ENCODE measurements at places on chromosomes 3 and 15.

DNA sequence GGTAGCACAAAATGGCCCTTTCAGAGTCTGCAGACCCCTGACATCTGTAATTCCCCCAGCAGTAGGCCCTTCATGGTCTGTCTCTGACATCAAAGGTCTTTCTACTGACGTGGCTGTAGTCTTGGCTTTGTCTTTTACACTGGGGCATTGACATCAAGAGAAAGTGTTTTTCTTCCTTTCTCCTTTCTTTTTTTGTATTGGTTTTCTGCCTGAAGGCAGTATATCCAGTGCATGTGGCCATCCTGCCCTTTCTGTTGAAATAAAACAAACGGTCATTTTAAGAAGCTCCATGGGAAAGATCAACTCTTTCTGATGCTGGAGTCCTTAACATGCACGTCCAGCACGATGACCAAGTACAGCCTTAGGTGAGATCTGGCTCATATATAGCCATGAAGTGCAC, 106.8 kb upstream of the SAMMSON start:
- DNase-seq = no peak

- no peak for DNase-seq
Measured at GRCh38 chr3:129182390-129183185, 1.1 kb downstream of the CNBP start.

- no peak for DNase-seq
Measured at GRCh38 chr3:197286678-197287077, 11.7 kb downstream of the DLG1 start.

DNA sequence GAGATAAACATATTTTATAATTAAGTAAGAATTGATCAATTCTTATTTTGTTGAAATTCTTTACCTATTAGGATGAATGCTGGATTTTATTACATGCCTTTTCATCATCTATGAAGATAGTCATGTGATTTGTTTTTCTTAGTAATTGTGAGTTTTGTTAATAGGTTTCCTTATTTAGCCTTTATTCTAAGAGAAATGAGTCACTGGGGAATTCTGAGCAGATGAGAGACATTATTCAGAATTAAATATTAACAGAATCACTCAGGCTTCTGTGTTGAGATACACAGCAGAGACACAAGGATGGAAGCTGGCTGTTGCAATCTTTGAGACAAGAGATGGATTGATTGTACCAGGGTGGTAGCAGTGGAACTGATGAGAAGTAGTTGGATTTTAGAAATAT, 7.4 kb upstream of the ANO10 start:
- no peak for DNase-seq

- DNase-seq = no peak
Measured at GRCh38 chr3:39140341-39140971, 12.9 kb downstream of the CSRNP1 start.

- DNase-seq = no peak
Measured at GRCh38 chr3:32469151-32469874, 33.3 kb downstream of the CMTM6 start.

GRCh38 chr15:69807721-69808120, 290.0 kb downstream of the TLE3 start:
- DNase-seq = no peak

DNA sequence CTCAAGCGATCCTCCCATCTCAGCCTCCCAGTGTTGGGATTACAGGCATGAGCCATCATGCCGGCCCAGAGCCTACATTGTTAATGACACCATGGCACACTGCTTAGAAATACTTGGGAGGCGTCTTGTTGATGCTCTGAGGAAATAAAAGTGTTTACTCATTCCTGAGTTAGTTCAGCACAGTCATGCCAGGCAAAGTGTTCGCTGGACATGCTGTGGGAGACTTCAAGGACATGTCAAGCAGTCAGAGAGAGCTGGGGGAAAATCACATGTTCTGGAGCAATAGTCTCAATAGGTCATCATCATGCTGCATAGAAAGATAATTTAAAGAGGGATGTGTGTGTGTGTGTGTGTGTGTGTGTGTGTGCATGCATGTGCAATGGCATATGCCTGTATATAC, 37.5 kb downstream of the TTC23 start:
- DNase-seq = no peak

- no peak for DNase-seq
Measured at GRCh38 chr3:127180859-127181258, 12.1 kb upstream of the PRR23E start.

DNA sequence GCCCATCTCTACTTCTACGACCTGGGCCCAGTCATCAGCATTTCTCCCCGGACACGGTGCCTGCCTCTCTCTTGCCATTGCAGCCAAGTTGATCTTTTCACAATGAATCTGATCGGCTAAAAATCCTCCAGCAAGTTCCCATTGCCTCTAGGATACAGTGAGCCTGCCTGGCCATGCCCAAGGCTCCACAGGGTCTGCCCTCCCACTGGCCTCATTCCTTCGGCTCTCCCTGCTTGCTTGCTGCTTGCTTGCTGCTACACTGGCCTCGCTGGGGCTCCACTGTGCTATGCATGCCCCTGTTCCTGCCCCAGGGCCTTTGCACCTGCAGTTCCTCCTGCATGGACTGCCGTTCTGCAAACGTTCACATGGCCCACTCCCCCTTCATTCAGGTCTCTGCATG, 2.0 kb downstream of the ABTB1 start:
- DNase-seq = no peak

DNA sequence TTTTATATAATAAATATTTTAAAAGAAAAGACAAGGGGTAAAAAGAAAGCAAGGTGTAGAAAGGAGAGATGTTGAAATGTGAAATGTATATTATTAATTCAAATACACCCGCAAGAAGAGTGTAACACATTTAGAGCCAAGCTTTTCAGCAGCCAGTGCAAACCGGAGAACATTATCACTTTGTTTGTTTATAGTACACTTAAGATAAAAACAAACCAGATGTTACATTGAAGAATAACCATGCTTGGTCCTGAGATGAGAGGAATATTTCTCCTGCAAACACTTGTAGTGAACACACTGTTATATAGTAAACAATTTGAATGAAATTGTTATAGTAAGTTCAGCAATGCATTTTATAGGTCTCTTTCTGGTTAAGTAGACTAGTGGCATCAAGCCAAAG, 1441.5 kb downstream of the OTOL1 start:
- DNase-seq = no peak

DNA sequence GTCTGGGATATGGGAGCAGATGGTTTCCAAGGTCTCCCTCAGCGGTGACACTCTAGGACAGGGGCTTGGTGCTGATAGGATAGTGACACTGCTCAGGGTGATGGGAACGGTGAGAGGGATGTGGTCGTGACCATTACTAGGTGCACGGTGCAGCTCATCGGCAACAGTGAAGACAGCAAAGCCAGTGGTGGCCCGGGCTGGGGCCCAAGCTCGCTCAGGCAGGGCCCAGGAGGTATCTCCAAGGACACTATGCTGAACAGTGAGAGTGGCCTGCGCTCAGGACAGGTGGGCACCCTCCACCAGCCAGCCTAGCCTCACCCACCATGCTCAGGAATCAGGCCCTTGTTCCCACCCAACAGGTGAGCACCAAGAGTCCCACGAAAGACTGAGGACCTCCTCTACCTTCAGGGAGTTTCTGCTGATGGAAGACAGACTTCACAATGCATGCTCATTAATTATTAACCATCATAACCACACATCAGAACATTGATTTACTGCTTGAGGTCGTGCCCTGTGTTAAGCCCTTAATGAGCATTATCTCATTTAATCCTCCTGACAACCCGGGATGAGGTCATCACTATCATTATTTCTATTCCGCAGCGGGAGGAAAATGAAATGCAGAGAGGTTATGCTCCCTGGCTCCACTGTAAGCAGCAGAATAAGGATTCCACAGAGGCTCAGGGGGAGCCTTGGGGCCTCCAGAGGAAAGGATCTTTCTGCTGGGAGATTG, 269.4 kb downstream of the UACA start:
- DNase-seq = no peak

DNA sequence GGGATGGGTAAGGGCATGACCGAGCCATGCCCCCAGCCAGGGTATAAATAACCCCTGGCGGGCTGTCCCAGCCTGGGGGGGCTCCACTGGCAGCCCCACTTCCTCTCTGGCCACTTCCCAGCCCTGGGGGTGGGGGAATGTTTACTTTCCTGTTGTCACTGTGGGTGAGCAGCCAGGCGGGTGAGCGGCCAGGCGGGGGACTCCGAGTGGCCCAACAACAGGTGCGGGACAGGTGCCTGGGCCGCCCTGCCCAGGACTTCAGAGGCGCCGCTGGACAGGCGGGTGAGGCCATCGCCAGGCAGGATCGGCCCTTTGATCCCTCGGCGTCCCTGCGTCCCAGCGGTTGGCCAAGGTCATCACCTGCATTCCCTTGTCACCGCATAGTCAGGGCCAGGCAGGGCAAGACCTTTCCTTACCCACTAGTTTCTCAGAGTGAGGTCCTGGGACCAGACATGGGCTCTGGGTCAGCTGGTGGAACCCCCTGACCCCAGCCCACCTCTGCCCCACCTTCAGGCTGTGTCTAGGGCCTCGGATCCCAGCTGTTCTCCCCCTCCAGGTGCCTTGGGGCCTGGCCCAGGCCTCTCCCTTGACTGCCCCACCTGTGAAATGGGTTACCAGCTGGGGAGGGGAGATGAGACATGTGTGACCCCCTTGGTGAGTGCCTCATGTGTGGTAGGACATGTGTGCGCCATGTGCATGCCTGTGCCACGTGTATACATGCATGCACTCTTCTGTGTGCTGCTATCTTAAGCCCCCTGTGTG, 16.6 kb downstream of the SEMA3F start:
- no peak for DNase-seq

DNA sequence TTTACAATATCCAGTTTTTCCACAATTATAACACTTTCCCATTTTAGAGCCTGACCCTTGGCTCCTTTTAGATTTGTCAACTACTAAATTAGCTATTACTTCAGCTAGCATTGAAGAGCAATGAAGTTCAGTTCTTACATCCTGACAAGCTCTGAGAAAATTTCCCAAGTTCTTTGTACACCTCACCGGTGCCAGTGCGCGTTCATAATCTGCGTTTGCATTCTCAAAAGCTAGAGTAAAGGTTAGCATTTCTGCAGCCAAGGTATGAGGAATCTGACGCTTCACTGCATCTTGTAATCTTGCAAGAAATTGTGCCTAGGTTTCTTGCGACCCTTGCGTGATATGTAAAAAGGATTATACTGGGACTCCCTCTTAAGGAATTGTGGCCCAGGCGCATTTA, 25.2 kb upstream of the XCR1 start:
- DNase-seq = no peak

DNA sequence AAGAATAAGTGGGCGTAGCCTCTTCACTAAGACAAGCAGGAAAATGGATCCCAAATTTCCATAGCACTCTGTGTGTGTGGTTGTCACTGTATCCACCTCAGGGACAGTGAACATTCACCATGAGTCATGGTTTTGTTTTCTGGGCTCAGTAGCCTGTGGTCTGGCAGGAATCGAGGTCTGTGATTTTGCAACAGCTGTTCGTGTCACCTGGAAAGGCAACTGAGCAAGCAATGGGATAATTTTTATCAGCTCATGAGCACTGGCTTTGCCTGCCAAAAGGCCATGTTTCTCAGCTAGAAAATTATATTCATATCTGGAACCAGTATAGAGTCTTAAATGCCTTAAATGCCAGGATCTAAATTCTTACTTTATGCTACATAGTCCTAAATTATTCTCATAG, 60.9 kb downstream of the STRIT1 start:
- no peak for DNase-seq

GRCh38 chr3:126451511-126451910, 24.2 kb downstream of the ZXDC start:
- DNase-seq = no peak

DNA sequence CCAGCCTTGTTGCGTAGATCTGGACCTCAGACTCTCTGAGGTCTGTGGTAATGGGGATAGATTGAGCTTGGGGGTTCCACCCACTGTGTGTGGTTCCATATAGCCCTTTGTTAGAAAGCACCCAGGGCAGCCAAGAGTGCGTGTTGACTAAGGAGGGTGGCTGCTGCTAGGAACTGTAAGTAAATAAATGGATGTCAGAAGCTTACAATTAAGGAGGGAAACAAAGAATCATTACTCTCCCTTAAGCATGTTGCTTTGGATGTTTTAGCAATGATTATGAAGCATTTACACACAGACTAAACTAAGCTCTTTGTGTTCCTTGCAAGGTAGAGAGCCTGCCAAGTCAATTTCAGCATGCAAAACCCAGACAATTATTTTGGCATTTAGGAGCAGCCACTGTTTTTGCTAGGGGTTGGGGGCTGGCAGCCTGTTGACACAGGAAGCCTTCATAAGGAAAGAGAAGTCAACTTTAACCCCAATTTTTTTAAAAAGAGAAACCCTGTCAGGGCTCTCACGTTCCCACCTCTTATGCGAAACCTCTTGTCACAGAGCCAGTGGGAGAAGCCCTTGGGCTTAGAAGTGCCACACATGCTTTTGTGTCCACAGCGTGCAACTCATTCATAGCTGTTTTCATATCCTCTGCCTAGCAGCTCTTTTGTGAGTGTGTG, 127.8 kb downstream of the CMSS1 start:
- DNase-seq = no peak

GRCh38 chr3:31947162-31947561, 33.9 kb downstream of the OSBPL10 start:
- DNase-seq = no peak

GRCh38 chr3:976006-976405, 116.8 kb upstream of the CNTN6 start:
- DNase-seq = no peak

GRCh38 chr3:63809607-63810006, 9.5 kb upstream of the C3orf49 start:
- DNase-seq = no peak

GRCh38 chr3:36933540-36934296, 11.1 kb downstream of the TRANK1 start:
- no peak for DNase-seq

DNA sequence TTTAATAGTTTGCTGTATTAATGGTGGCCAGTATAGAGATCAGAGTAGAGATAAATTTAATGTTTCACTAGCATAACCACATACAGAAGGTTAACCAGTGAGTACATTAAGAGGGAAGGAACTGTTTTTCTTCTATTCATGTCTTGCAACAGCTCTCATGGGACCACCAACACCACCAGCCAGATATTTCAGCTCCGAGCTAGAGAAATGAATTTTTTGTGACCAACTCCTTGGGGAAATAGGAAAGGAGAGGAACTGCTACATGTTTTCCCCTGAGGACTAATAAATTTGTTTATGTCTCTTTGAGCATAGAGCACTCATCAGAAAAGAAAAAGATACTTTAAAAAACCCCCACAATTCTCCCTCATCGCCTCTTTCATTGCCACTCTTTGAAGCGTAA, 247.5 kb downstream of the MBNL1 start:
- DNase-seq = no peak

DNA sequence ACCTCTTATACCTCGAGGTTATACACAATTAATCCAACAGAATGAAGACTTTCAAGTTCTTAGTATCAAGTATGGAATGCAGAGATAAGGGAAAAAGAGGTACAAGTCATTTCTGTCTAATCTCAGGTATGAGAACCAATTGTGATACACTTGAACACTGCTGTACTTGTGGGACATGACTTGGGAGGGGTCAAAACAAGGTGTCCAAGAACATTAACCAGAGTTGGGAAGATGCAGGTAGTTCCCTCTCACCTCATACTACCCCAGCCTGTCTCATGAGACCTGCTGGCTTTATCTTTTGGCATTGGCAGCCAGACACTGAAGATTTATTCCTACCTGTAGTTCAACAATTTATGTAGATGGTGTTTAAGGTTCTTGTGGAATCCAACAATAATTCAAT, 209.7 kb downstream of the NR1D2 start:
- no peak for DNase-seq

GRCh38 chr15:88900982-88901418, 5.7 kb upstream of the HAPLN3 start:
- no peak for DNase-seq

GRCh38 chr3:64825404-64826120, 137.8 kb upstream of the ADAMTS9 start:
- no peak for DNase-seq

GRCh38 chr15:32730677-32731654, 13.2 kb downstream of the GREM1 start:
- no peak for DNase-seq
